ENCODE measurements at places on chromosomes 6 and 20.

DNA sequence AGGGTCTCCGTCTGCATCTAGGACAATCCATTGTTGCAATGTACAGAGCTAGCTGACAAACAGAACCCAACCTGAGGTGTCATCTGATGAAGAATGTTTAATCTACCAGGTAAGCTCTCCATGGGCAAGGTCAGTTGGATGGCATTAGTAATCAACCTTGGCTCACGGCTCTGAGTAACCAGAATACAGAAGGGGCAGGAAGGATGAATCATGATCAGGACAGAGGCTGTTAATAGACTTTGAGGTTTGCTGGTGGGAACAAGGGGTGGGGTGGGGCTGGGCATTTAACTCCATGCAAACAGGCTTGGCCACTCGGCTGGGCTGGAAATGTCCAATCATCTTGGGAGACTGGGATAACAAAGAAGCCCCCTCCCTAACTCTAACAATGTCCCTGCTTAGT is 77.1 kb upstream of the MRPS10 start:
- no peak for DNase-seq

DNA sequence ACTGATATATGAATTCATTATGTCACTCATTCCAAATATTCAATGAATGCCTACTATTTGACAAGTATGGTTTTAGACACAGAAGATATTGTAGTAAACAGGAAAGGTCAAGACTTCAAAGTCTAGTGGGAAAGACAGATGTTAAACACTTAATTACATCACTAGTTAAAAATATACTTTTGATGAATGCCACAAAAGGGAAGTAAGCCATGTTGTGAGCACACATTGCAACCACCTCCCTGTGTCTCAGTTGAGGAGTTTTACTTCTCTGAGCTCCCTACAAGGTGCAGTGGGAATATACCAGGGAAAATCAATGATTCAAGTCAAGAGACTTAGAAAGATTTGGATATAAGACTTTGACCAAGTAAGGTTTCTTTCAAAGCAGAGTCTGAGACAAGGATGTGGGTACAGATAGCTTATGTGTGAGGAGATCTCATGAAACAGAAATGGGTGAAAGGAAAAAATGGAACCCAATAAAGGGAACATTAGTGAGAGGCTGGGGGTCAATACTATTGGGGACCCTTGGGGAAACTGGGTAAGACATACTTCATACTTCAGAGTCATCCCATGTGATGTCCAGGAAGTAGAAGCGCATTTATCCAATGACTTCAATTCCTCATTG is 503.7 kb downstream of the KIF16B start:
- DNase-seq: no peak

- peak; percentile 34 for DNase-seq
Measured at GRCh38 chr6:108541843-108542759, 18.6 kb upstream of the FOXO3 start.

DNA sequence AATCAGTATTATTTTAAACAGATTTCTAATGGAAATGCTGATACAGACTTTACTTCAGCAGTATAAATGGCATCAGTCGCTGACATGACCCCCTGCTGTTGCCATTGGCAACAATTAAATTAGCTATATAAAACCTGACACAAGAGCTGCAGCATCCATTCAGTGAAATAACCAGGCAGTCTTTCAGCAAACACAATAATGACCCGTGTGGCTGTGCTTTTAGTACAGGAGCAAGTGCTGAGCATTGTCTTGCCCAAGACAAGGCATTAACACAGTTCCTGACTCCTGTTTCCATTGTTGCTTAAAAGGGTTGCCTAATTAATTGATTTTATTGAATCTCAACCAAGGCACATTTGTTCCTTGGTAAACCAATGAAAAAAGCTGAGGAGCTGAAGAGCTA is 382.1 kb downstream of the HACE1 start:
- DNase-seq: no peak

GRCh38 chr6:167470836-167471547 is 146.1 kb downstream of the TTLL2 start:
- DNase-seq: no peak

- no peak for DNase-seq
Measured at GRCh38 chr6:37149745-37150144, 20.2 kb upstream of the PIM1 start.

DNA sequence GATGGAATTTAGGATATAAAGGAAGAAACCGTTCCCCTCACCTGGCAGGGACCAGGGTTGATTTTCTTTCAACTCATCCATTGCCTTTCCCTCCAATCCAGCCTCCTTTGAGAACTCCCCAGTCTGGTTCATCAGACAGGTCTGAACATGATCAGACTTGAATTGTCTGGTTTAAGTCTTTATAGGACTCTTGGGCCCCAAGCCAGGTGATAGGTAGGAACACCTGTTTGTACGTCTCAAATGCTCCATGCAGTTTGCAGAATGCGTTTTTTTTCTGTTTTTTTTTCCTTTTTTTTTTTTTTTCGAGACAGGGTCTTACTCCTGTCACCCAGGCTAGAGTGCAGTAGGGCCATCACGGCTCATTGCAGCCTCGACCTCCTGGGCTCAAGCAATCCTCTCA is 4.1 kb upstream of the CEP250 start:
- no peak for DNase-seq

- DNase-seq: no peak
Measured at GRCh38 chr6:24358219-24358821, 461 bp upstream of the DCDC2 start.

GRCh38 chr6:166877349-166877748 is 79.0 kb downstream of the RNASET2 start:
- no peak for DNase-seq

- no peak for DNase-seq
Measured at GRCh38 chr6:118902726-118903125, 8.8 kb downstream of the ASF1A start.

GRCh38 chr20:8952721-8953120 is 116.2 kb upstream of the PLCB4 start:
- DNase-seq: no peak

DNA sequence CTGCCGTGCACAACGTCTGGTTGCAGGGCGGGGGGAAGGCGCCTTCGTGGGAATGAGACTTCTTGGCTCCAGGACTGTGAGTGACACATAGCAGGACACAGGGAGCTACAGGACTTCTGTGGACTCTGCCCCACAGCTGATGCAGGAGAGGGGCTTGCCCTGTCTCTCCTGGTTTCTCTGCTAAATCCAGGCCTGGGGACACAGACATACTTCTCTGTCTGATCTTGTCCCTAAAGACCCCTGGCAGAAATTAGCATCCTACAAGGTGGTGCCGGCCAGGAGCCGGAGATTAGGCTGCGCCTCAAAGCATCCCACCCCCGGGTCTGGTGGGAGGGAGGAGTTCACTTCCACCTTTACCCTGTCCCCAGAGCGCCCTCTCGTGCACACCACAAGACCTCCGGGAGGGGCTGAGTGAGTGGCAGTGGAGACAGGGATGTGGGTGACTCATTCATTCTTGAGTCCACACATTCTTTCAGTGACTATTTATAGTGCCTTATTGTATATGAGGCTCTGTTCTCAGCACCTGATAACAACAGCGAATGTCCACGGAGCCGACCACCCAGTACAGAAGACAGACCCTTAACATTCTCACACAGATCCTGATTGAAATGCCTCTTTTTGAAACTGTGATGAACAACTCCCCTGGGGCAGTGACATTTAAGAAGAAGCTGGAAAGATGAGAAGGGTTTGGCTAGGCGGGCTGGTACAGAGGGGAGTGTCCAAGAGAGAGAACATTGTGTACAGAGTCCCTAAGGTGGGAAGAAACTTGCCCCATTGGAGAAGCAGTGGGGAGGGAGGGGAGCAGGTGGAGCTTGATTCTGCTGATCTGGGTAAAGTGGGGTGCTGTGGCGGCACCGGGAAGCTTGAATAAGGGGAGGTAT is 39.0 kb downstream of the GMPR start:
- DNase-seq: no peak

GRCh38 chr6:67184405-67184804 is 1450.7 kb upstream of the ADGRB3 start:
- DNase-seq: no peak

GRCh38 chr20:6704132-6704861 is 63.2 kb upstream of the BMP2 start:
- no peak for DNase-seq

DNA sequence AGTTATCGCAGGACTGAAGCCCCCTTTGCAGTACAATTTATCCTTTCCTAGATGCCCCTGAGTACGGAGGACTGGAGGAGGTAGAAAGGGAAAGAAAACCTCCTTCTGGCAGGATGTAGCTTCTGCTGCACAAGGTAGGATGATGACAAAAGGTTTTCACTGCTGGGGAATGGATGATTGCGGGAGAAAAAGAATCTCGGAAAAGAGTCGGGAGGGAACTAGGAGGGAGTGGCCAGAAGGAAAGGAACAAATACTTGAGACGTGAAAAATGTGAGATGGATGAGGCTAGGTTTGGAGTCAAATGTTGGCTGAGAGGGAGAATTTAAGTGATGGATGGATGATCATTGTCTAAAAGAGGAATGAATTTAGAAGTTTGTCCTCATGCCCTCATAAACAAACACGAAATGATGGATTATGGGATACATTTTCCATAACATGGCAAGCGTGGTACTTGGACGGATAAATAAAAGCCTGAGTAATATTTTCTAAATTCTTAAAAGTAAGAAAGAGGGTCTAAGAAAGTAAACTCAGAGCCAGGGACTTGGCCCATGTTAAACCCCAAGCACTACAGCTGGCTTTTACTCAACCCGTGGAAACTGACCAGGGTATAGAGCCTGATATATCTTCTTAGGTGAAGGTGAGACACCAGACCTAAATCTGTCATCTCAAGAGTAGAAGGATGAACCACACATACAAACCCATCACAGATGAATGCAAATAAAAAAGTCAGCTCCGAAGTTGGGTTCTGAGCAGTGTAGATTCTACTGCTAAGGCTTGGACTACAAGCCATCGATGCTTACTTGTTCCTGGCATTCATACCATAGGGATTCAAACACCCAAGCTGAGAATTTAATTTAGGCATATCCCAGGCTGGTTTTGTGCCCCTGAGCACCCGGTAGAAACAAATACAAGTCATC is 72.4 kb downstream of the HFE start:
- DNase-seq: no peak

DNA sequence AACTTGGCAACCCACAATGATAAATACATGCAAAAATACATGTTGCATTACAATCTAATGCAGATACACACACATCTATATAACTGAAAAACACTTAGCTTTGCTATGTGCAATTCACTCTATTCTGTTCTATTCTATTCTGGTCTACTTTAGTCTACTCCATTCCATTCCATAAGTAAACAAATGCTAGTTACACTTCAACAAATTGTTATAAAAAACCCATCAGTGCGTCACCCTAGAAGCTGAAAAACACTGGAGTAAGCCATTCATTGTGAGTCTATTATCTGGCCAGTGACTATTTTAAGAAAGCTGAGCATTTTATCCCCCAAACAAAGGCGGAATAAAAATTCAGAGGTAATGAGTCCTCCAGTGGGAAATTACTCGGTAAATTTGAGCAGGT is 315.7 kb upstream of the EPHA7 start:
- no peak for DNase-seq

DNA sequence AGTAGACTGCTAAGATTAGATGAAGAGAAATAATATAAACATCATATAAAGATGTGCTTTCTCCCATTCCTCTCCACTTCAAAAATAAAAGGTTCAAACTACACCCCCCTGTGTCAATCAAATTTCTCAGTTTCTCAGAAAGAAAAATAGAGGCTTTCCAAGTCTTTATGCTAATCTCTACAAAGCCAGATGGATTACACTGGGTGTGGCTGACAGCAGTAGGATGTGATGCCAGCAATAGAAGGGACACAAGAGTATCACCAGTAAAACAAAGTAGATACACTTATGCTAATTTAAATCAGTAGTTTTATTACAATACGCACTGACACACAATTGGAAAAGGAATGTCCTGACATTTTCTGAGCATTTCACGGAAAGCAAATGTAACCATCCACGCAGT is 353.4 kb downstream of the RNGTT start:
- no peak for DNase-seq
